ENCODE measurements at places on chromosomes 2 and 18. TPM values are rescaled to one million over a fixed set of nuclear protein-coding genes. Genes with fewer than 3 reads are reported as not detected.

The PRR30 gene
- total RNA-seq = not detected

The SERPINB10 gene
- total RNA-seq = 2.8 TPM

The GCG gene
- total RNA-seq = not detected

The CCNYL1 gene
- total RNA-seq = 7.0 TPM

The RNF125 gene
- total RNA-seq = 40.5 TPM

The CTAGE1 gene
- total RNA-seq = not detected

The CPLX4 gene
- total RNA-seq = not detected

The MERTK gene
- 3.0 TPM for total RNA-seq

The TMEM17 gene
- 0.70 TPM for total RNA-seq

The SLC40A1 gene
- total RNA-seq = 5.0 TPM

The ORC2 gene
- 56.9 TPM for total RNA-seq

The CD207 gene
- total RNA-seq = not detected

The FAM237A gene
- total RNA-seq = not detected

The MAL gene
- total RNA-seq = 92.6 TPM

The RAB6C gene
- not detected for total RNA-seq

Measured in activated T-cell treated with anti-CD3 and anti-CD28 coated beads, Interleukin-2, amount 50 U/mL, for 72 hours (primary cell).